ENCODE measurements at places on chromosomes 6 and 20.

- DNase-seq, result no peak
Observed at GRCh38 chr20:43936104-43936770, 21.6 kb downstream of the TOX2 start.

DNA sequence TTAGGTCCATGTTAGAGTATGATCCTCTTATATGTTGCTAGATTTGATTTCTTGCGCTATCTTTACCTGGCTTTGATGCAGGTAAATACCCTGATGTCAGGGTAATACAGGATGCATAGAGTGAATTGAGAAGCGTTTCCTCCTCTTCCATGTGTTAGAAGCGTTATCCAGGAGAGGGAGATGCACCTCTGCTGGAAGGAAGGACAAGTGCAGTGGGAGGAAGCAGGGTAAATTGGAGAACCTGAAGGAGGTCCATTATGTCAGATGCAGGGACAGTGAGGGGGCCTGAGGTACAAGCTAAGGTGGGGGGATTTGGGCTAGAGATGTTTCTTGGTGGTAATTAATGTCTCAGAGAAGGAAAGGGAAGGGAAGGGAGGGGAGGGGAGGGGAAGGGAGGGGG is 7.7 kb downstream of the SHLD1 start:
- no peak for DNase-seq

DNA sequence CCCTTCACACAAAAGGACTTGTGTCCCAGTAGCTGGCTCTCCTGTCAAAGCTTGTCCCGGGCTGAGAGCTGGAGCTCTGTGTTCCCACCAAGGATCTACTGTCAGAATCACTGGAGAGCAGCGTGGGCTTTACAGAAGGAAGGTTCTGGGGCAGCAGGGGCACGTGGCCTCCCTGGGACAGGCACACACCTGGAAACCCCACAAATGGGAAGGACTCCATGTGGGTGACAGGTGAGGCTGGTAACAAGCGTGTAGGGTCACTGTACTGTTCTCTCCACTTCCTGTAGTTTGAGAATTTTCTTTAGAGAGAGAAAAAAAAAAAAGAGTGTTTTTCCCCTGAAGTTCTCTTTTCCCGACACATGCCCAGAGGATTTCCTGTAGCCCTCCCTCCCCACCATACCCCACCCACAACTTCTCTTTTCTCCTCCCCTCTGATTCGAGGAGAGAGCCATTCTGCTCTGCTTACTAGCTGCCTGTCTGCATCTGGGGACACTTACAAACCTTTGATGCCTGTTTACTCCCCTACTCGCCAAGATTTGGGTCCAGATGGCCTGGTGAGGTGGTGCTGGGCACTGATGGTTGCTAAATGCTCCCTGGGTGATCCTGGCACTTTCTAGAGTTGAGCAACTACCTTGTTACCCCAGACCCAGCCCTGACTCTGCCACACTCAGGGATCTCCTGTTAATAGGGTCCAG is 84.1 kb upstream of the SIRPA start:
- no peak for DNase-seq

- DNase-seq, result no peak
Observed at GRCh38 chr20:37863289-37863688, 39.6 kb upstream of the VSTM2L start.

GRCh38 chr6:26288155-26288554 is 76.8 kb upstream of the BTN3A2 start:
- DNase-seq, result no peak

- DNase-seq, result no peak
Observed at GRCh38 chr6:111258615-111259088, 171.3 kb downstream of the SLC16A10 start.

DNA sequence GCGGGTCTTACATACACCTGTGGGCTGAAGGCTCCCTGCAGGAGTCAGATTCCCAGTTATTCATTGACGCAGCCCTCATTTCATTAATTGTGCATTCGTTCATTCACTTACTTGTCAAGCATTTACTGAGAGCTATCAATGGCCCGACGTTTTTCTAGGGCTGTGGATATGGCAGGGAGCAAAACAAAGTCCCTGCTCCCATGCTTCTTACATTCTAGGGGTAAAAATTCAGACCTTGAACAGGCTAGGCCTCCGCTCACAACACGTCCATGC is 369 bp upstream of the NSFL1C start:
- no peak for DNase-seq

DNA sequence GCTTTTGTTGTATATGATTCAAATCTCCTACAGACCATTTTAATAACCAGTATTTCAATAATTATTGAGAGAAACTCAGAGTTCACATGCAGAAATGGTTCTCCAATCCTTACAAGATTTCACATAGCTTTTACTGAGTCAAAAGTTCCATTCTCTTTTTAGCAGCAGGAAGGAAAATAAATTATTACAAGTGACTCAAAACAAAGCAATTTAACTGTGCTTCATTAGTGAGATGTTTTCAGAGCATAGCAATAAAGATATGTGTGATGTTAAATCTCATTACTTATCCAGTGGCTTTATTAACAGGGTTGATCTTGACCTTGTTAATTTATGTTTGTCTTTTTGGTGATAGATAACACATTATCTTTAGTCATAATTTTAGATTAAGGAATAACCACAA is 22.0 kb downstream of the KIF13A start:
- no peak for DNase-seq

- DNase-seq, result no peak
Observed at GRCh38 chr6:136378888-136379287, 89.2 kb upstream of the BCLAF1 start.

- no peak for DNase-seq
Observed at GRCh38 chr6:162962093-162962492, 234.3 kb downstream of the PACRG start.

DNA sequence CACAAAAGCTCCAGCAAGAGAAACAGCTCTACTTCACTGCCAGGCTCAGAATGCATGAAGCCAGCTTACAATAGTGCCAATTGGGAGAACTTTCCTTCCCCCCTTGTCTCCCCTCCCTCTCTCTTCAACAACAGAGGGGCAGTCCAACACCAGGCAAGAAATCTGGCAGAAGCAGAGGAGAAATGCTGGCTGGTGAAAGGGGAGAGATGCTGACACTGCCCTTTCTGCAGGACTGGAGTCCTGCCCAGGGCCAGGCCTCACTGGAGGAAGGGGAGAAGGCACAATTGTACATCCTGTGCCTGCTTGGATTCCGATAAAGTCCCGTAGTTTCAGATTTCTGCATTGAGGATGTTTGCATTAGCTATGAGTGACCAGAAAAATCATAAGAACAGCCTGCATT is 148.6 kb downstream of the LRRC1 start:
- DNase-seq, result no peak

GRCh38 chr6:155628306-155628705 is 172.7 kb upstream of the NOX3 start:
- DNase-seq, result no peak

GRCh38 chr6:98787961-98788360 is 46.4 kb upstream of the POU3F2 start:
- DNase-seq, result no peak

DNA sequence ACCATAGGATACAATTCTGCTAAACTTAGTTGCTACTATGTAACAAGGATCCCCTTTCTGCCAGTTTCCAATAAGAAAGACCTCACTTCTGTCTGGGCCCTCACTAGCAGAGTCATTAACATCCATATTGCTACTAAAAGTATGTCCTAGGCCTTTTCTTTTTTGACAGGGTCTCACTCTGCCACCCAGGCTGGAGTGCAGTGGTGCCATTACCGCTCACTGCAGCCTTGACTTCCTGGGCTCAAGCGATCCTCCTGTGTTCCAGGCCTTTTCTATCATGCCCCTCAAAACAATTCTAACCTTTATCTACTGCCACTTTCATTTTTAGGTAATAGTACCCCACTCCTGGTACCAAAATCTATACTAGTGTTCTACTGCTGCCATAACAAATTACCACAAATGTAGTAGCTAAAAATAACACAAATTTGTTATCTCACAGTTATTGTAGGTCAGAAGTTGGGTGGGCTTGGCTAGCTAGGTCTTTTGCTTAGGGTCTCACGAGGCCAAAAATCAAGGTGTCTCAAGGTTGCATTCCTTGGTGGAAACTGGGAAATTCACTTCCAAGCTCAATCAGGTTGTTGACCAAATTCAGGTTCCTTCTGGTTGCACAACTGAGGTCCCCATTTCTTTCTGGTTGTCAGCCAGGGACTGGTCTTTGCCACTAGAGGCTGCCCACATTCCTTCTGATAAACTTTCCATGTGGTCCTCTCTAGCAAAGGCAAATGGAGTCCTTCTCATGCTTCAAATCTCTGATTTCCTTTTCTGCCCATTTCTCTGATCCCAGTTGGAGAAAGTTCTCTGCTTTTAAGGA is 3.0 kb downstream of the CSNK2A1 start:
- no peak for DNase-seq

- no peak for DNase-seq
Observed at GRCh38 chr6:62265906-62266525, 20.0 kb downstream of the KHDRBS2 start.

Data from activated naive CD4-positive, alpha-beta T cell (primary cell).